ENCODE measurements at places on chromosomes 12 and 14. TPM values are rescaled to one million over a fixed set of nuclear protein-coding genes. Genes with fewer than 3 reads are reported as not detected.

GRCh38 chr14:99265571-99265970, 6.4 kb downstream of the BCL11B start:
- DNase-seq = no peak

- DNase-seq = no peak
Observed at GRCh38 chr12:32587581-32588495, 91.3 kb upstream of the DNM1L start.

DNA sequence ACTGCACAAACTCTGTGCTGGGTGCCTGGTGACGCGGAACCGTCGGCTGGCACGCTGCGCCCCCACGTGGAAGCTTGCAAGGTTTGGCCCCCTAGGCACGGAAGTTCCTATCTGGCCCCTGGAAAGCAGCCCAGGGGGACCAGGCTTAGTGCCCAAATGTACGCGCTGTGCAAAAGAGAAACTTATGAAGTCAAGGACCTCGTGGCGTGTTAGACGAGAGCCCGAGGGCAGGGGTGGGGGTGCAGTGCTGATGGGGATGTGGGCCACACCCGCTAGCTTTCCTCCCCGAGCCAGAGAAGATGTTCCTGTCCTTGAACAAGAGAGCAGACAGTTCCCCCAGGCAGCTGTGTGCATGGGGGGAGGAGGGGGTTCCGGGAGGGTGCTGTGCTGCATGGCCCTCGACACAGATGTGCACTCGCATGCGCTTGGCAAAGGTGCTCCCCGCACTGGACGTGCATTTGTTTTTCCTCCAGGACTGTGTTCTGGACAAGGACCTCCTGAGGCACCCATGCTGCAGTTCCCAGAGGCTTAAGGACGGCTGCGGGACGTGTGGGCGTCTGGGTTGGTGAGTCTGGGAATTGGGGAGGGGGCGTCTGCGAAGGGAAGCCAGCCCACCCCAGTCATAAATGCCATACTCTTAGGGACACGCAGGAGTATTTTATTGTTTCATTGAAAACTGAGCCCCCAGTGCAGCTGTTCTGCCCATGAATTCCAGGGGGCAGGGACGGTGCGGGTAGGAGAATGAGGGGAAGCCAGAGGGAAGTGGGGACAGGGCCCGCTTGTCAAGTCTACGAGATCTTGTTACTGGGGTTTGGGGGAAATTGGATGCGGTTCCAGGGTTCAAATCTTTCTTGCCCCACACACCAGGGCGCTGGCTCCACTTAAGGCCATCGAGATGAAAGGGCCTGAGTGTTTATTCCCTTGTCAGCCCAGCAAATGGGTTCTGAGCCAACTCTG, 80.0 kb downstream of the NTF3 start:
- no peak for DNase-seq

- no peak for DNase-seq
Observed at GRCh38 chr14:76877871-76878270, 51.7 kb downstream of the LRRC74A start.

- peak; percentile 26 for DNase-seq
Observed at GRCh38 chr12:67394550-67394949, 125.4 kb downstream of the CAND1 start.

DNA sequence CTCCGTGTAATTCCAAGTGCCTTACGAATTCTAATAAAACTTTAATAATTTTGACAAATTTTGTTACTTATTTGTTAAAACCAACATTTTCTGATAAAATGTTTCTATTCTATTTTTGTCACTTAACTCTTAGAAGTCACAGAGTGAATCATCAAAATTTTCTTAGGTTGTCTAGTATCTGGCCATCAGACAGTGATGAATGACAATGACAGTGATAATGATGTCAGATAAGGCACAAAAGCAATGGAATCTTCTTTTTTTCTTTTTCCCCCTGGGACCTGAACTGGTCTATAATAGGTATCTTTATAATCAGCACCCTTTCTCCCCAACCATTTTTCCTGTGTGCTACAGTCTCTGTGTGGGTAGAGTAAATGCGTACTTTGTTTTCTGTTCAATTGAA, 407.3 kb downstream of the SOX5 start:
- no peak for DNase-seq

GRCh38 chr12:104799458-104799857, 158.6 kb downstream of the SLC41A2 start:
- no peak for DNase-seq

- DNase-seq = no peak
Observed at GRCh38 chr12:12909228-12909994, 18.0 kb downstream of the GPRC5A start.

DNA sequence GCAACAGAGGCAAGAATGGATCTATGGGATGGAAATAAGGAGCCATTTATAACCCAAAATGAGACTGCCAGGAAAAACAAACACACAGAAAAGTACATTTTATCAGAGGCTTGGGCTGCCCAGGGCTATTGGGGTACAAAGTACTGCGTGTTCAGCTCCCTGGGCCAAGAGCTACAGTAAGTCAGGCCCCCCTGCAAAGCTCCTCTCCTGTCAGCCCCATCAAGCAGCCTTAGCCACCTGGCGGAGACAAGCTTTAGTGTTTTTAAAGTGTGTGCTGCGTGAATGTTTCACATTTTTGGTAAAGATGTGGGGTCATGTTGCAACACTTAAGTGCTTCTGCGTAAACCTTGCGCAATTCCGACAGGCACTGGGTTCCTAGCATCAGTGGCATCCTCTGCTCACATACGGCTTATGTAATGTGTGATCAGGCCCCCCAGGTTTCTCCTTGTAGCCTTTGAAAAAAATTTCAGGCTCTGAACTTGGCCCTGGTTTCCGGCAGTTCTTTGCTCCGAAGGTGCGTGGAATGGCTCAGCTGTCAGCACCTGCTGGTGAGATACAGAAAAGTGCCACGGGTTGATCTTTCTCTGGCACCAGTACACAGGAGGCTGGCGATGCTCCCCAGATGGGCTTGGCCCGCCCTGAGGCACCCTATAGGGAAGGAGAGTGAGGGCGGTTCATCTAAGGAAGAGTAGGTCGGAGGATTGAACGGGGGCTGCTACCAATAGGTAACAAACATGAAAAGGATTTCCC, 198.7 kb upstream of the EEA1 start:
- no peak for DNase-seq

GRCh38 chr12:56834886-56835285, 71.8 kb downstream of the HSD17B6 start:
- no peak for DNase-seq

DNA sequence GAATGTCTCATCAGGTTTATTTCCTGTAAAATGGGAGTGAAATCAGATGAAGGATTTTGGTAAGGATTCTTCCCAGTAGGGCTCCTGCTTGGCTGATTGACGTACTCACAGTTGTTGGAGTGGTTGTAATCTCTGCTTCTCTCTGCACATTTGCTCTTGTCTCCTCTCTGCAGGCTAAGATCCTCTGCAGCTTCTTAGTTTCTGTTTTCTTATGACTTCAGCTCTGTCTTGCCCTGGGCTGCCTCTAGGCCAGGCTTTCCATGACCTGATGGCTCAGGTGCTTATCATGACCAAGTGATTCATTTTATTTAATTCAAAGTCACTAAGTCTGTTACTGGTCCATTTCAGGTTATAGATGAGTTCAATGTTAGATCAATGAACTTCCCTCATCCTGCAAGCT, 394.5 kb upstream of the DDHD1 start:
- DNase-seq = no peak

- no peak for DNase-seq
Observed at GRCh38 chr12:53975479-53976152, 862 bp upstream of the HOTAIR start.

- peak; percentile 51 for DNase-seq
Observed at GRCh38 chr12:120940799-120941198, 36.6 kb upstream of the SPPL3 start.

DNA sequence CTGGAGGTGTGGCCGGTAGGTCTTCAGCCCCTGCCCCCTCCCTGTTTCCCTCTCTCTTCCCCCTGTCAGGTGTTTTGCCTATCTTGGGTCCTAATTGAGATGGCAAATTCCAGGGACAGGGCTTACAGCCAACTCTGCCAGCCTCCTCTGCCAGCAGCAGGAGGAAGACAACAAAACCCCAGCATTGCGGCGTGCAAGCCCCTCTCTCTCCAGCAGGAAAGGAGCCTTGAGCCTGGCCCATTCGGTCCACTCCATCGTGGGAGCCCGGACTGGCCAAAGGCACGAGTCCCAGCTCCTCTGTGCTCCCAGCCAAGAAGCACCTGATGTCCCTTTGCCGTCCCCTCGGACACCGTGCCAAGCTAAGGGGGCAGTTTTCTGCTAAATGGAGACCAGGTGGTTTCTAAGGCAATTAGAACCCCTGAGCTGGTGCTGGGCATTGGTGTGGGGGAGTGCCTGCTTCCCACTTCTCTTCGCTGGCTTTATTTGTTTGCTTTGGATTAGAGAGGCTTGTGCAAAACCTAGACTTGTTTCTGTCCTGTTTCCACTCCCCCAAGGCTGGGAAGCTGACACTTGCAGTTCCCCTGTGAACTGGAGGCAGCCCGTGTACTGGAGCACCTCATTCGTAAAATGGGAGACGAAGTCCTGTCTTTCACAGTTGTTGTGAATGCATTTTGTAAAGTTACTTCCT, 57.1 kb upstream of the LHX5 start:
- no peak for DNase-seq

GRCh38 chr14:60515511-60516289, 6.8 kb downstream of the SIX6 start:
- DNase-seq = no peak

DNA sequence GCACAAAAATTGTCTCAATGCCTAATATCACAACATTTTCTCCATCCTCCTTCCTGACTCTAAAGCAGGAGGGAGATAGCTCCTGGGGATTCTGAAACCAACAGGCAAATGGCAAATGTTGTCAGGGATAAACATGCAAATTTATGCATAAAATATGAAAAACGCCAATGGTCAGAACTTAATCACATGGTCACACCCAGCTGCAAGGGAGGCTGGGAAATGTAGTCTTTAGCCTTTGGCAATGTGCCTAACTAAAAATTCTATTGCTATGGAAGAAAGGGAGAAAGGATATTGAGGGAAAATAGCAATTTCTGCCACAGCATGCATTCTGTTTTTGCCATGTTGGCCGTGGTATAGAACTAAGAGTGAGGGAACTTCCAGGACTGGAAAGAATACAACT, 11.7 kb upstream of the OASL start:
- DNase-seq = no peak

GRCh38 chr12:95687937-95688336, 102.6 kb downstream of the NTN4 start:
- no peak for DNase-seq

GRCh38 chr12:52879394-52880351, 25.2 kb downstream of the KRT8 start:
- peak; percentile 88 for DNase-seq

GRCh38 chr12:114924946-114925475, 241.0 kb upstream of the TBX3 start:
- DNase-seq = no peak

GRCh38 chr14:101408077-101408831, 153.0 kb upstream of the DIO3 start:
- DNase-seq = peak; percentile 70

GRCh38 chr12:102769323-102769916, 147.6 kb downstream of the PAH start:
- DNase-seq = peak; percentile 46

KRT73 gene
- not detected for total RNA-seq

SDR9C7 gene
- not detected for total RNA-seq

MNAT1 gene
- 81.6 TPM for total RNA-seq

ULK1 gene
- 7.5 TPM for total RNA-seq

CCDC184 gene
- total RNA-seq = not detected

TCL1B gene
- not detected for total RNA-seq

RAD9B gene
- 0.47 TPM for total RNA-seq

KRT80 gene
- total RNA-seq = 52.7 TPM

Data from M059J (cell line).